Left renal pelvis (tissue), 4 donors: ENCODE measurements at places on chromosomes 7 and 10.

- DNase-seq: no peak
Observed at GRCh38 chr7:4951903-4952636, 6.9 kb downstream of the MMD2 start.

DNA sequence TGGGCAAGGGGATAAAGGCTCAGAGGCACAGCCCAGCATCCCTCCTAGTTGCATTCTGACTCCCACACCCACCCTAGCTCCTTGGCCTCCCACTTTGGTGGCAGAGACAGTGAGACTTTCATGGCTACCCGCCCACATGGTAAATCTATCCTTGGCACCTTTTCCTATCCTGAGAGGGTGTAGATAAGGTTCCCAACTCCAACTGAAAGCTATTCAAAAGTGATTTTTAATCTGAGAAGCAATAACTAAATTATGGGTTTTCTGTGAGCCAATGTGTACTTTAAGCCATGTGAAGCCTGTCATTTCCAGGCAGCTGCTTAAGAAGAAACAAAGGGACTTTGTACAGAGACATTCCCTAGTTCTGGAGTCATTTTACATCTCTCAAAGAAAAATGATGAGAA lies 9.1 kb downstream of the LAMB1 start:
- no peak for DNase-seq

- no peak for DNase-seq
Observed at GRCh38 chr10:110399965-110400933, 95.5 kb upstream of the SMNDC1 start.

DNA sequence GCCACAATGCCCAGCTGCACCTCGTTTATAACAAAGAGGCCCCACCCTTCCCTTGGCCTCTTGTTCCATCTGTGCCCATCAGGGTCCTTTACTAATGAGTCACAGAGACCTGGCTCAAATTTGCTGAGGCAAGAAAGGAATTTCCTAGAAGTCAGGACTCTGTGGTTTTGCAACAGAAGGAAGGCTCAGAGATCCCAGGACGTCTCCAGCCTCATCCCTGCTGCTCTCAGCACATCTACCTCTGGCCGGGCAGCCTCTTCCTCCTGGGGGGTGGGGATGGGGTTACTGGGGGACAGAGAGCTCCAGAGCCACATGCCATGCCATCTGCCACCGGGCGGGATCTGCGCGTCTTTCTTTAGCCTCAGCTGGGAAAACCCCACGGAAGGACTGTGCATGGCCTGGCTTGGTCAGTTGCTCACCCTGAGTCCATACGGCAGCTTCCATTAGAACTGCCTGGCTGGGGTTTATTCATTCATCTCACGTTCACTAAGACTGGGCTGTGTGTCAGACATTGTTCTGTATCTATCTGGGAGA lies 41.9 kb upstream of the PSMG3 start:
- no peak for DNase-seq

GRCh38 chr7:110142939-110143526 lies 947.9 kb upstream of the LRRN3 start:
- DNase-seq: no peak

- no peak for DNase-seq
Observed at GRCh38 chr10:20489961-20490360, 407.1 kb downstream of the NEBL start.

DNA sequence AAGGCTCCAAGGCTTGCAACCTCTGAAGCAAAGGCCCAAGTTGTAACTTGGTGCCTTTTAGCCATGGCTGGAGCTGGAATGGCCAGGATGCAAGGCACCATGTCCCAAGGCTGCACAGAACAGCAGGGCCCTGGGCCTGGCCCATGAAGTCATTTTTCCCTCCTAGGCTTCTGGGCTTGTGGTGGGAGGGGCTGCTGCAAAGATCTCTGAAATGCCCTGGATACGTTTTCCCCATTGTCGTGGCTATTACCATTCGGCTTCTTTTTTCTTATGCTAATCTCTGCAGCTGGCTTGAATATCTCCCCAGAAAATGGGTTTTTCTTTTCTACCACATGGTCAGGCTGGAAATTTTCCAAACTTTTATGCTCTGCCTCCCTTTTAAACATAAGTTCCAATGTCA lies 234.2 kb downstream of the CDK14 start:
- no peak for DNase-seq

DNA sequence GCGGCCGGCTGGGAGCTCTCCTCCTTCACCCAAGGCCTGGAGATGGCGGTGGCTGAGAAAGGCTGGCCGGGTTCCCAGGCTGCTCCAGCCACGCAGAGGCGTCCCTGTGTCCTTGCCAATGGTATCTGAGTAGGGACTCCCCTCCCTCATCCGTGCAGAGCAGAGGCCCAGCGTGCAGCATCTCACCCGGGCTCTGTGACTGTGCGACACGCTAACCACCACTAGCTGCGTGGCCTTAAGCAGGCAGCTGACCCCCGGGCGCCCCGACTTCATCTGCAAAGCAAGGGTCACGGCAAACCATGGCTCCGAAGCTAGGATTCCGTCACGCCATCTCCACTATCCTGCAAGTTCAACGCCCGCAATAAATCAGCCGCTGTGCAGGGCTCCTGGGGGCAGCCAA lies 47.2 kb upstream of the TNRC18 start:
- DNase-seq: no peak

- no peak for DNase-seq
Observed at GRCh38 chr10:73060738-73061635, 35.7 kb downstream of the P4HA1 start.

DNA sequence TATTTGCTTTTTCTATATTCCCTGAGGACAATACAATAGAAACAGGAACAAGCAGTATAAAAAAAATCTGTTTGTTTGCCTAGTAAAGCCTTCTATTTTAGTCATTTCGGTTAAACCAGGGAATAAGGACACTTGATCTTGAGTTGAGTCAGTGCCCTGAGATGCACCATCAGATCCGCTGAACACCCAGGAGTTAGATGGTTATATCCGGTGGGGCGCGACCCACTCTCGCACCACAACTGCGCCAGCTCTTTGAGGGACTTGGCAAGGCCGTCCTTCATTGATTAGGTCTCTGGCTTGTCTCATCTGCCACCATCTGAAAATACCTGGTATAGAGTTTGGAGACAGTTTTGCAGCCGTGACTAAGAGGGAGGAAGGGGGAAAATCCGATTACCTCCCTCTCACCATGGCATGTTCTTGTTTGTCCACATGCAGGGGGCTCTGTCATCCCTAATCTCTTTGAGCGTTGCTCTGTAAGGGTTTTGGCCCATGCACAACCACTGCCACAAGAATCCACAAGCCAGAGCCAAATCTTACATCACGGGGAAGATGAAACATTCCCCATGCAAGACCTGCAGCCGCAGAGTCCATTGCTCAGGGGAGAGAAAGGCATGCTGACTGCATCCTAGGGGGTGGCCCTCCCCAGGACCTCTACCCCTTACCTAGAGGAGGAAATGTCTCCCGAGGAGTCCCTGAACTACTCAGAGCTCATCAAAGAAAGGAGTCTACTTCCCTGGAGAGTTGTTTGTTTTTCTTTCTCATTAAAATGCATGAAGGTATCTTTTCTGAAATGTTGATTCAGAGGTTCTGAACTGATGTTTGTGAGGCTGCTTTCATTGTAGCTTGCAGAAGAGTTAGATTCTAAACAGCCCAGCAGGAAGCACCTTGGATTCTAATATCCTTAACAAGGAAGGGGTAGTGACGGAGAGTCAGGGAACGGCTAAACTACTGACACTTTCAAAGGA lies 101.6 kb upstream of the FAM171A1 start:
- DNase-seq: no peak

DNA sequence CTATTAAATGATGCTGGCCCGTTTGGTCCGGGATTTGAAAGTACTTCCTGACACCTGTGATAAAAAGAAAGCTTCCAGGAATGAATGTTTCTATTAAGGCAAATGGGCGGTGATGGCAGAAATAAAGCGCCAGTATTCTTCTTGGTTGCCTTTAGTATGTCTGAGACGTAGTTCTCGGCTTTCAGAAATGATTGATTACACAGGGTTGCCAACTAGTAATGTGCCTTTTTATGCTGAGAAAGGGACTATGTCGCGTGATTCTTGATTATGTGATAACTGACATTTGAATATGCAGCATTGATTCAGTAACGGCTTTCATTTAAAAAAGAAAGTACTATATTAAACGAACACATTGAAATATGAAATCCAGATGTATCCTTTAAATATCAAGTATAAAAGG lies 13.9 kb downstream of the ZRANB1 start:
- no peak for DNase-seq

GRCh38 chr7:152355474-152356057 lies 80.2 kb downstream of the KMT2C start:
- no peak for DNase-seq

DNA sequence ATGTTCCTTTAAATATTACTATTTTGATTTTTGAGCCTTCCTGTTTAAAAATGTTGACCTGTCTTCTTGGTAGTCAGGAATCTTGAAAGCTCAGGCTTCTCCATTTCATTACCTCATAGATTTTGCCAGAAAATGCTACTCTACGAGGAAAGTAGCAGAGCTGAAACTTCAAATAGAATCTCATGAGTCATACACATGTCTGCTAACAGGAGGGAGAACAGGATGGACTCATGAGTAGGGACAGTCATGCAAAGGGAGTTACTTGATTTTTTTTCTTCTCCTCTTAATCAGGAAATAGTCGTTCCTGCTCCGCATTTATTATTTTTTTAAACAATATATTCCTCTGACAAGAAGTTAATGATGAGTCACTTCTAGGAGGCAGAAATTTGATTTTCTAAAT lies 37.0 kb upstream of the MINDY3 start:
- DNase-seq: no peak

DNA sequence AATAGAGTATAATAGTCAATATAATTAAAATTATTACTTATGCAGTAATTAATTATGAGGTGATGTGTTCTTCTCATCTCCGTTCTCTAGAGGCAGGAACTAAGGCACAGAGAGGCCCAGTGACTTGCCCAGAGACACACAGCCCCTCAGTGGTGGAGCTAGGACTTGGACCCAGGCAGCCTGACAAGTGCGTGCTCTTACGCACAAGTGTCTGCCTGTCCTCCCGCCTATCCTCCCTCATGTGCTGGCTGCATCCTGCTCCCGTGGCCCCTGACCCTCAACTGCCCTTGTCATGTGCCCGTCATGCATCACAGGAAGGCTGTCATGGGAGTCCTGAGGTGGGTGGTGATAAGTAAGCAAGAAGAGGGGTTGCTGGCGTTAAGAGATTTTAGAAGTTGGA lies 14.3 kb downstream of the IL2RA start:
- no peak for DNase-seq

- no peak for DNase-seq
Observed at GRCh38 chr7:153061910-153062528, 302.5 kb downstream of the ACTR3B start.

DNA sequence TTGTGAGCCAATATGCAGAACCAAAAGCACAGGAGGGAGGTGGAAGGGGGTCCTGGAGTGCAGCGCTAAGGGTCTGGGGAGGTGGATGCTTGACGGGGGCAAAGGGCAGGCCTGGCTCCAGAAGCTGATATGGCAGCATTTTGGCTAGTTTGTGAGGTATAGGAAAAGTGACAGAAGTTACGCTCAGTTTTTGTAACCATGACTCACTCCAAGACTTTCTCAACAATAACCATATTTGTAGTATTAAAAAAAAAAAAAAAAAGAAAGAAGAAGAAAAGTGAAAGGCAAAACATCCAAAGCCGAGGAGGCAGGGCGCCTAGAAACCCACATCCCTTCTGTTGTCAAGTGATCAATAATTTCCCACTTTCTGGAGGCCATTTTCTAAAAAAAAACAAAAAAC lies 92.3 kb downstream of the RNF216 start:
- DNase-seq: no peak

DNA sequence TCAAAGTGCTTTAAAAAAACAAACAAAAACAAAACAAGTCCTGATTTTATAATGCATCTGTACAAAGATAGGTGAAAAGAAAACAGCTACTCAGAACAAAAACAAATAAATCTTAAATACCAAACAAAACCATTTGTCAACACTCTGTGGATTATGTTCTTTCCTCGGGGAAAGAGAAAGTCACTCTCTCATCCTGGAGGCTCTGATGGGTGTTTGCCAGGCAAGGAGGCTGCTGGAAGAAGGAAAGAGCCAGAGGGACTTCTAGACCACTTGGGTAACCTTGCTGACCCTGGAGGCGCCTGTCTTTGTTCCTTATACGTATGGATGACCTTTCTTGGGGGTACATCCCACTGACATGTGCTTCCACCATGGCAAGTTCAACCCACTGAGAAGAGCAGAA lies 92.8 kb downstream of the ZRANB1 start:
- no peak for DNase-seq

- DNase-seq: no peak
Observed at GRCh38 chr7:8923164-8923806, 489.9 kb downstream of the NXPH1 start.

DNA sequence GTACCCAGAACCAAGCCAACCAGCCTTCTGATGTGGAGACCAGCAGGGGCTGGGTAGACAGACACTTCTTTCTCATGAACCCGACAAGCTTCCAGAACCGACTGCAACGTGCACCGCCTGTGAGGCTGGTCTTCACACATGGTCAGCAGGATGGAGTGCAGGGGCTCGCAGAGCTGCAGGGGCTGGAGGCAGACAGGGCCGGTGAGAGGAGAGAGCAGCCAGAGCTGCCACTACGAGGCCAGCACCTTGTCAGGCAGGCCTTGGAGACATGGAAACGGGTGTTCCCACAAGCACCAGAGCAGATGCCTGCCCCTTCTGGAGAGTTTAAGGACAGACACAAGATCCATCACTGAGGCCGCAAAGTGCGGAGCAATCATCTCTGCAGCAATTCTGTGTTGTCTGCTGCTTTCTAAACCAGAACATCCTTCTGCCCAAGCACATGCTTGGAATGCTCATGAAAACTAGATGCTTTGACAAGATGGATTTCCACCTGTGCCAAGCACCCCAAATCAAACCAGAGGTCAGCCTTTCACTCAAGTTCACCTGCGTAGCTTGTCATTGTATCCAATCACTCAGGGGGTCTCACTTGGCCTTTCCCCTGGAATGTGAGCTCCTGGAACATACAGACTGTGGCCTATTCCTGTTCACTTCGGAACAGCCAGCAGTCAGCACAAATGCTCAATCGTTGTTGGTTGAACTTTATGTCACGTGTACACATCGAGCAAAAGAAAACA lies 32.2 kb downstream of the FRMPD2 start:
- DNase-seq: no peak

- DNase-seq: no peak
Observed at GRCh38 chr7:147803151-147803550, 787.4 kb upstream of the C7orf33 start.

GRCh38 chr7:34198231-34198641 lies 292.9 kb downstream of the BMPER start:
- DNase-seq: no peak

- no peak for DNase-seq
Observed at GRCh38 chr7:99326408-99326782, 697 bp downstream of the ARPC1A start.
